ENCODE measurements at places on chromosomes 16 and 17.

GRCh38 chr16:35198223-35199199 is 1739.1 kb downstream of the TP53TG3F start:
- DNase-seq = no peak

GRCh38 chr16:49521734-49522325 is 148.2 kb downstream of the C16orf78 start:
- DNase-seq = no peak

DNA sequence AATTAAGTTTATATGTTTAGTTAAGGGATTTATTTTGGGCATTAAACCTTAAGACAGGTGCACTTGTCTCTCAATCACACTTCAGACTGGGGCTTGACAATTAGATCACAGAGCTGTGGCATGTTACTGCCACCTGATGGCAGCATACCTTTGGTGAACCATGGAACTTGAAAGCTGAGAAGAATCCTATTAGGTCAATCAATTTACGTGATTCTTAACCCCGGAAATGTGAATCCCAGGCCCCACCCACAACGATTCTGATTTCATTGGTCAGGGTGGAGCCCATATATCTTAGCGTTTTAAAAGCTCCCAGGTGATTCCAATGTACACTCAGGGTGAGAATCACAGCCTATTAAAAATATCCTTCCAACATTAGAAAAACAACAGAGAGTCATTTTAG is 91.0 kb downstream of the GSG1L start:
- no peak for DNase-seq

DNA sequence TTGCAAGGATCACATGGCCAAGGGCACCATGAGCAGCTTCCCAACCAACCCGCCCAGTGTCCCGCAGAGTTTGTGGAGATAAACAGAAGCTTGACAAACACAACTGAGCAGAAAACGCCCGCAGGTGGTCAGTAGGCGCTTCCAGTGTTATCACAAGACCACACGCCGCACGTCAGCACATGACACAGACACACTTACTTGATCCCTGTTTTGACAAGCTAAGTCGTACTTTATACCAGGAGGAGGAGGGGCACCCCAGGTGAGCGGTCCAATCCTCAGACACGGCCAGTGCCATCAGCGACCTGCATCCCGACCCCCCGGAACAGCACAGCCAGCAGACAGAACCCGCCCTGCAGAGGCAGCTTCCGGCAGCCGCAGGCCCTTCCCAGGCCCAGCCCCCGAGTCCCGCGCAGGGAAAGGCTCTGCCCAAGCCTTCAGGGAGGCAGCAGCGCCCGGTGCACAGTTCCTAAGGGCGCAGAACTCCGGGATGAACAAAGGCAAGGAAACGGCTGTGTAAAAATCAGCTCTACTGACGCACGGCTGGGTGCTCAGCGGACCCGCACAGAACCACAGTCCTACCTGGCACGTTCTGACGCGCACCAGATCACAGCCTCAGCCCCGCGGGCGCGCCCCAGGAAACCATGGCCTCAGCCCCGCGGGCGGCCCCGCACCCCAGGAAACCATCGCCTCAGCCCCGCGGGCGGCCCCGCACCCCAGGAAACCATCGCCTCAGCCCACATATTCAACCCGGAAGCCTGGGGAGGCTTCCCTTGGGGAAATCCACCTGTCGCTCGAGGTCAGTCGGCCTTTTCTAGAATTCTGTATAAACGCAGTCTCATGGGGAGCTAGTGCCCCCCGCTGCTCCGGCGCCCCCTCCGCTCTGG is 27.8 kb downstream of the AXIN1 start:
- DNase-seq = no peak

DNA sequence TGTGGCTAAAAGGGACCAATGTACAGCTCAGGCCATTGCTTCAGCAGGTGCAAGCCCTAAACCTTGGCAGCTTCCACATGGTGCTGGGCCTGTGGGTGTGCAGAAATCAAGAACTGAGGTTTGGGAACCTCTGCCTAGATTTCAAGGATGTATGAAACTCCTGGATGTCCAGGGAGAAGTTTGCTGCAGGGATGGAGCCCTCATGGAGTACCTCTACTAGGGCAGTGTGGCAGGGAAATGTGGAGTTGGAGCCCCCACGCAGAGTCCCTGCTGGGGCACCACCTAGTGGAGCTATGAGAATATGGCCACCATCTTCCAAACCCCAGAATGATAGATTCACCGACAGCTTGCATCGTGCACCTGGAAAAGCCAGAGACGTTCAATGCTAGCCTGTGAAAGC is 13.0 kb downstream of the EFCAB5 start:
- no peak for DNase-seq

DNA sequence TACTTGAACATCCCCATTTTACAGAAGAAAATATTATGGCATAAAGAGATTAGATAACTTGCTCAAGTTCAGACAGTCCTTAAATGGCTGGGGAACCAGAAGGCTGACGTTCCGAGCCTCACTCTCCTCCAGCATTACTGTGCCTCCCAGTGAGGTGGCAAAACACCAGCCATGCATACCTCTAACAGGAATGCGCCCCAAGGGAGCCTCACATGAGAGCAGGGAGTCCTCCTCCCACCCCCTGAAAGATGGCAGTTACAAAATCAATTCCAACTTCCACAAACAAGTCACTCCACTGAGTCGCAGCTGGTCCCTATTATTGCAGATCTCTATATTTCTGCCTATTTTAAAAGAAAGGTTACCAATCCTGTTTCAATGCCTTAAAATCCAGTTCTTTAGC is 55.5 kb downstream of the ANKFY1 start:
- DNase-seq = no peak

- DNase-seq = peak; percentile 49
Measured at GRCh38 chr17:81514739-81515529, 2.3 kb upstream of the ACTG1 start.

- DNase-seq = peak; percentile 55
Measured at GRCh38 chr17:49230636-49231562, at the start of gene PHOSPHO1. Gene PHOSPHO1, minus strand, starts transcription at chr17:49230787. Its CDS starts 4,096 bp downstream, at chr17:49226691.

GRCh38 chr17:35514564-35514963 is 22.9 kb downstream of the SLFN12L start:
- no peak for DNase-seq

DNA sequence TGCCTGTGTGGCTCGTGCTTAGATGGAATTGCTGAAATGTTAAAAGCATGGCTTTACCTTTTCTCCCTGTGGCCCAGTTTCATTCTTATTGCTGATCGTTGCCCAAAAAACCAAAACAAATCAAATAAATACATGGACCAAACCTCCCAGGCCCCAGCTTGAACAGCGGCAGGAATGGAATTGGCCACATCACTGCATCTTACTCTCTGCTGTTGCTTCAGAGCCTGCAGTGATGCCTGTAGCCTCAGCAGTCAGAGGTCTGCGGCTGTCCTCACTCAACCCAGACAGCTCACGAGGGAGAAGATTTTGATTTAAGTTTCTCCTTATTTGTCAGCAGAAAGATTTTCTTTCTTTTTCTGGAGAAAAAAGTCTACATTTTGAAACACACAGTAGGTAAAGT is 91.5 kb downstream of the NPIPB11 start:
- DNase-seq = no peak

DNA sequence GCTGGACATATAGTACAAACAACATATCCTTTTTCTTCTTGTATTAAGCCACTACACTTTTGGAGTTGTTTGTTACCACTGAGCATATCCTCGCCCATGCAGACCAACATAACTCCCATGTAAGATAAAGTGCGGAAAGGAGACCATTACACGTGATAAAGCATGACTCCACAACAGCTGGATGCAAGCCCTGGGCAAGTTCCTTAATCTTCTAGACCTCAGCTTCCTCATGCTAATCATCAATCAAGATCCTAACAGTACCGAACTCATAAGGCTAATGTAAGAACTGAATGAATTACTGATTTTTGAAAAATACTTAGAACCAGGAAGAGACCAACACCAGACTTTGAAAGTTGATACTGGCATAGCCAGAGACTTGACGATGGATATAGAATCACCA is 47.0 kb upstream of the GSG1L start:
- no peak for DNase-seq

DNA sequence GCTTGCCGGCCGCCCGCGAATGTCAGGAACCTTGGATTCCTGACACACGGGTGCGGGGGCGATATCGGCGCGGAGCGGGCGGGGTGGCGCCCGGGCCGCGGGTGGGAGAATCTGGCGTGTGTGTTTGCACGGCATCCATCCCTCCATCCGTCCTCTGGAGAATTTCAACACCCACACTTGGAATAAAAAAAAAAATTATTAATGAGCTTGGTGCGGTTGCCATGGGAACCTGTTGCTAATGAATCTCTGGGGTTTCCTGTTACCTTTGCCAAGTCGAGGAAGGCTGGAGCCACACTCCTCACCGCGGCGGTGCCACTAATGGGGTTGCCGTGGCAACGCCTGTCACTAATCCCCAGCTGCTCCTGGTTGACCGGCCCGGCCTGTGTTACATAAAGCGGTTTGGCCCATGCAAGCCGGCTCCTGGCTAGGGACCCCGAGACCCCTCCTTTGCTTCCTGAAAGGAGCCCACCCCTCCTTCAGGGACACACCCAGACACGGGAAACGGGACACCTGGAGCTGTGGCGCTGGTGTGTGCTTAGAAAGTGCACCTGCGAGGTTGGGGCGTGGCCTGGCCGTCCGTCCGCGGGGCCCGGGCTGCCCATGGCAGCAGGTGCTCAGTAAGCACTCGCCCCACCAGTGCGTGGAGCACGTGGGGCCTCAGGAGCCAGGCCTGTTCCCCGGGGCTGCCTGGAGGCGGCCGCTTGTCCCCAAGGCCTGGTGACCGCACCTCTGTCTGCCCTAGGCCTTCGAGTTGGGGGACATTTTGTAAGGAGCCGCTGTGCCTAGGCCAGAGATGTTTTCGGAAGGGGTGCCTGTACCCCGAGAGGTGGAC is 14.6 kb downstream of the CACNA1H start:
- no peak for DNase-seq

- DNase-seq = no peak
Measured at GRCh38 chr17:6322316-6322715, 112.6 kb downstream of the AIPL1 start.

GRCh38 chr17:51251010-51251409 is 8.8 kb downstream of the MBTD1 start:
- no peak for DNase-seq

GRCh38 chr16:80387318-80387921 is 153.4 kb upstream of the DYNLRB2 start:
- DNase-seq = no peak

GRCh38 chr17:81143200-81143527 is 22.1 kb upstream of the PVALEF start:
- no peak for DNase-seq

- DNase-seq = no peak
Measured at GRCh38 chr17:27404676-27405075, 51.6 kb upstream of the KSR1 start.

- DNase-seq = no peak
Measured at GRCh38 chr16:48206594-48207242, 37.4 kb upstream of the LONP2 start.

DNA sequence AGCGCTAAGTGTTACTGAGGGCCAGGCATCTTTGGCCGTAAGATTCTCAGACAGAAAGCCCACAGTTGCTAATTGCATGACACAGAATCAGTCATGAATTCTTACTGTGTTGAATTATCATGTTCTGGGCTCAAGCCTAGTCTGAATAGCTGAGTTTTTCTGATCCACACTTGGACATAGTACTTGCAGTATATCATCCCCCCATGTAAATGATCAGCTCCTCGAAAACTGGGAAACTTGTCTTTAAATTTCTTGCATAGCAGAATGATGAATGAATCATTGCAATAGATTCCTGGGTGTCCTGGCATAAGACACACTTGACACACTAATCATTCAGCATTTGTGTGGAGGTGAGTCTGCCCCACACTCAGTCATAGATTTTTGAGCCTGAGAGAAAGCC is 2.2 kb downstream of the MLYCD start:
- no peak for DNase-seq

DNA sequence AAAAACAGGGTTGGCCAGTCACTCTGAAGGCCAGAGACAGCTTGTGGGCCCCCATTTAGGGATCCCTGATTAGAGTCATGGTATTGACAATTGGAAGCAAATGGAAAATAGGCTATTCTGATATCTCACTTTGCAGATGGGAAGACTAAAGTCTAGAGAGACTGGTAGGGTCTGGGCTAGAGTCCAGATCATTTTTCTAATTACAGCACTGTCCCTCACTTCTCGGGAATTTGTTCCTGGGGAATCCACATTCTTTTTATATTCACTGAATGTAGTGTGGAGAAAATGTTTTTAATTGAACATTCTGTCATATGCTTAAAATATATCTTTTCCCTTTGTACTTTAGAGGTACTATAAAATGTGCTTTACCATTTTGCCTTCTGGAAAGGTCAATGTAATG is 1.1 kb downstream of the KATNIP start:
- no peak for DNase-seq

GRCh38 chr17:36846410-36847292 is 90.6 kb upstream of the LHX1 start:
- no peak for DNase-seq

DNA sequence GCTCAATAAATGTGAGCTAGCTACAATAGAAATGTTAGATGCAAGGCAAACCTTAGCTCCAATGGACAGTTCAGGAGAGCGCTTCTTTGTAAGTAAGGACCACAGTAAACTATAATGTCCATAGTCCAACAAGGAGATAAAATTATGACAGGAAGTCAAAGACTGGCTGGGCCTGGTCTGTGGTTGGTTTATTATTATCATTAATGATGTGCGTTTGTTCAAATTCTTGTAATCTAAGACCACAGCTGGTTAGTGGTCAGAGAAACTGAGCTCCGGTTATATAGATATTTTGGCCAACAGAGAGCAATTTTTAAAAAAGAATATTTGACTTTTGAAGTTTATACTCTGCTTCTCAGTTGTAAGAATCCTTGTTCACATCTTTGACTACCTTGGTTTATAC is 4.7 kb upstream of the CMTM2 start:
- DNase-seq = no peak

- no peak for DNase-seq
Measured at GRCh38 chr17:63695889-63696288, 4.0 kb downstream of the LIMD2 start.

DNA sequence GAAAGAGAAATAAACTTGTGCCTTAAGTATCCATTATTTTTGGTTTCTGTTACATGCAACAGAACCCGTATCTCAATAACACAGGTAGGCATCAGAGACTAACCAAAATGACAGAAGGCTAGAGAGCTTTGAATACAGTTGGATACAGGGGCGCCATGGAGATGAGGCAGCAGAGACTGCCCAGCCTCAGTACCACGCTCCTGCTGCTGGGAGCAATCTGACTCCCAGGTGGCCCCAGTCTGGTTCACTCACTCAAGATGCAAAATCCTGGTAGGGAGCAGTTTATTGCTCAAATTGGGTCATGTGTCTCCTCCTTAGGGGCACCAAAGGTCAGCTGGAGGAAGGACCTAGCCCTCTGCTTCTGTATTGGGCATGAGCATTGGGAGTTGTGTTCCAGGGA is 218.9 kb downstream of the USP22 start:
- DNase-seq = no peak

DNA sequence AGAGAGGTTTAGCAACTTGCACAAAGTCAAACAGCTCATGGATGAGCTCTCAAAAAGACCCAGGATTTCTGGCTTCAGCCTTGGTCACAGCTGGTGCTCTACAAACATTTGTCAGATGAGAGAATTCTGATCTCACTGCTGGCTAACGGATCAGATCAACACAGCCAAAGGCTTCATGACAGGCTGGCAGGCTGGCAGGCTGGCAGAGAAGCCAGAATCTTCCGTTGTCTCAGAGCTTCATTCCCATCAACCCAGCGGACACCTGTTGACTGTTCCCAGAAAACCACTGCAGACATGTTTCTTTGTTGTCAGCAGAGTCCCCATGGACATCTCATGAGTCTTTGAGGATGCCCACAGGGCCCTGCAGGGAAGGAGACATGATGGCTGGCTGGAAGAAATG is 303.8 kb upstream of the ASIC2 start:
- no peak for DNase-seq

- peak; percentile 57 for DNase-seq
Measured at GRCh38 chr17:76527430-76528111, 9.9 kb downstream of the CYGB start.

GRCh38 chr16:57166951-57167350 is 18.9 kb downstream of the PSME3IP1 start:
- DNase-seq = peak; percentile 33
